Heart left ventricle (tissue), 16 donors: ENCODE measurements at places on chromosomes 3 and 15. TPM values are rescaled to one million over a fixed set of nuclear protein-coding genes. Genes with fewer than 3 reads are reported as not detected.

The SQOR gene
- 21.0 TPM for total RNA-seq

The ALDH1L1 gene
- total RNA-seq, result 29.4 TPM

The ANP32A gene
- 202 TPM for total RNA-seq

The TFRC gene
- 138 TPM for total RNA-seq

The GOLGA8N gene
- total RNA-seq, result 4.3 TPM

- no peaks in the 10 kb centered on the region for H3K36me3 ChIP-seq
- no peak overlapping the region for H3K27ac ChIP-seq
- DNase-seq, result no peak
- H3K4me1 ChIP-seq, result no peaks in the 10 kb centered on the region
These were observed 73.3 kb upstream of the ATP13A5 start for GRCh38 chr3:193451902-193452301.

GRCh38 chr15:59892985-59893384, 111.1 kb upstream of the FOXB1 start:
- H3K27me3 ChIP-seq, result no peaks in the 10 kb centered on the region
- H3K4me3 ChIP-seq, result no peak overlapping the region
- no peak for DNase-seq
- no peak overlapping the region for H3K27ac ChIP-seq
- H3K36me3 ChIP-seq, result no peaks in the 10 kb centered on the region

DNA sequence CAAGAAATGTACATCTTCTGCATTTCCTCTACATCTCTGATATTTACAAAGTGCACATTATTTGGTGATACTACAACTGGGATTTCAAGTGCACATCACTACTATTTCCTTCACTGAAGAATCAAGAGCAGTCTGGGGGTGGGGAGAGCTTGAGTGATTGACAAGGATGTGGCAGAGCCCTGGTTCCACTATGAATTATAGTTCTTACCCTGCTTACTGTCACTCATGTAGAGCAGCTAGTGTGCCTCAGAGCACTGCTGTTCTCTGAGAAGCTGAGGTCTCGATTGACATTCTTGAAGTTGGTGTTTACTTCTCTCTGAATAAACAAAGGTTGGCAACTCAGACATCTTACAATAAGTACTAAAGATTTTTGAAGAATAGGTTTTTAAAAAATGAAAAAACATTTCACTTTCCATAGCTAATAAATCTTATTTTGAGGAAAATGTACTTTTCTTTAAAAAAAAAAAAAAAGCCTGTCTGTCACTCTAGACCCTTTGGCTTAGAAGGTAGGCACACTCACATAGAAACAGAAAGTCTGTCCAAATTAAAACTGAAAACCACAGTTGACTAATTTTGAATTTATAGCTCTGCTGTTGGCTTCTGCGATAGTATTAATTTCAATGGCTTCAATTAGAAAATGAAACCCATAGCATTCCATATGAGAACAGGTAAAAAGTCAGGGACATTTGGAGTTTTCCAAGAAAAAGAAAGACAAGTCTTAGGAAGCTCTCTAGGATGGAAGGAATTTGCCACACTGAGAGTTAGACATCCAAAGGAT, 5.6 kb downstream of the GREM1 start:
- no peak for DNase-seq
- H3K4me1 ChIP-seq, result peaks cover 7% of the 10 kb centered on the region
- H3K4me3 ChIP-seq, result no peak overlapping the region
- no peaks in the 10 kb centered on the region for H3K36me3 ChIP-seq

- H3K4me1 ChIP-seq, result no peaks in the 10 kb centered on the region
- H3K27ac ChIP-seq, result no peak overlapping the region
- no peaks in the 10 kb centered on the region for H3K36me3 ChIP-seq
- DNase-seq, result no peak
These were observed 9.4 kb downstream of the FAM81A start for GRCh38 chr15:59447367-59447766.

DNA sequence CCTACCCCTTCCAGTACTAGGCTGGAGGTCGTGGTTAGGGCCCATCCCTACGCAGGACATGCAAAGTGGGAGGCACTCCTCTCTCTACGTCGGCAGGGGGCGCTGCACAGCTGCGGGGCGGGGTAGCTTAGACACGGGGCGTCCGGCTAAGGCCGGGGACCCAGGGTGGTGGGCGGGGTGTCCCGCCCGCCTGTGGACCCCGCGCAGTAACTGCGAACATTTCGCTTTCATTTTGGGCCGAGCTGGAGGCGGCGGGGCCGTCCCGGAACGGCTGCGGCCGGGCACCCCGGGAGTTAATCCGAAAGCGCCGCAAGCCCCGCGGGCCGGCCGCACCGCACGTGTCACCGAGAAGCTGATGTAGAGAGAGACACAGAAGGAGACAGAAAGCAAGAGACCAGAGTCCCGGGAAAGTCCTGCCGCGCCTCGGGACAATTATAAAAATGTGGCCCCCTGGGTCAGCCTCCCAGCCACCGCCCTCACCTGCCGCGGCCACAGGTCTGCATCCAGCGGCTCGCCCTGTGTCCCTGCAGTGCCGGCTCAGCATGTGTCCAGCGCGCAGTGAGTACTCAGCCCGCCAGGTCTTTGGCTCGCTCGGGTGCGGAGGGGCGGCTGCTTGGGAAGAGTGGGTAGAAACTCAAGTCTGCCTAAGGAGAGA, at the start of gene IL12A:
Gene IL12A (plus strand): TSS at position 219 of the 655 bp plus-strand sequence.
- H3K4me1 ChIP-seq, result peaks cover 6% of the 10 kb centered on the region
- H3K27ac ChIP-seq, result peak within 1 kb of the TSS; percentile 50
- H3K4me3 ChIP-seq, result peak within 1 kb of the TSS; percentile 78
- no peaks in the 10 kb centered on the region for H3K36me3 ChIP-seq

DNA sequence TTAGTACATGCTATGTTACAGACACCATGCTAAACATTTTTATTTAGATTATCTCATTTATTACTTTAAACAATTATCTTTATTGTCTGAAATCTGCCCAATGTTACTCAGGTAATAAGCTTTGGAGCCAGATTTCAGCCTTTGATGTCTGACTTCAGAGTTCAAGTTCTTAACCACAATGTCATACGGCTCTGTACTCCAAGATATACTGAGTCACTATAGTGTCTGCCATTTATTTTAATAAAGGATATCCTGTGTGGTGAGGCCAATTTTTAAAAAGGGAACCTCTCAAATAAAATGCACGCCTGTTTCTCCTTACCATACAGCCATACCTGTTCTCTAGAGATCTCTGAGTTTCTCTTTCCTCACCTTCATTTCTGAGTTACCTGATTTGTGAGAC, 193.1 kb downstream of the EPHA3 start:
- H3K27me3 ChIP-seq, result no peaks in the 10 kb centered on the region
- no peak for DNase-seq
- no peaks in the 10 kb centered on the region for H3K36me3 ChIP-seq
- no peak overlapping the region for H3K4me3 ChIP-seq
